Dermis blood vessel endothelial cell (primary cell): ENCODE measurements at places on chromosomes 5 and 9.

GRCh38 chr5:78062645-78063044 is 231.9 kb downstream of the AP3B1 start:
- DNase-seq = no peak

GRCh38 chr5:53035868-53036381 is 46.8 kb downstream of the ITGA2 start:
- DNase-seq = peak; percentile 60

DNA sequence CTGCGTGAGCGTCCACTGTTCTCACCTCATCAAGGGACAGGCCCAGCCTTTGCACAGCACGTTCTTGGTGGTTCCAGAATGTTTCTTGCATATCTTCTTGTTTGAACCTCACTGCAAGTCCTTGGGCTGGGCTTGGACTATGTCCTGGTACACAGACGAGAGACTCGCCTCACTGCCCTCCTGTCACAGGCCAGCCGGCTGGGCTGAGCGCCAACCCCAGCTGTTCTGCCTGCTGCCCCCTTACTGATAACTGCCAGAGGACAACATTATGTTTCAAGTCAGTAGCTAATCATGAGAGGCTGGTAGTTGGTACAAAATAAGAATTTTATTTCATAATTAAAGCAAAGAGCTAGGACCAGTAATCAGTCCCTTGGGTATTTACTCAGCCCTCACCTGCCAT is 52.8 kb upstream of the LRRTM2 start:
- peak; percentile 44 for DNase-seq

DNA sequence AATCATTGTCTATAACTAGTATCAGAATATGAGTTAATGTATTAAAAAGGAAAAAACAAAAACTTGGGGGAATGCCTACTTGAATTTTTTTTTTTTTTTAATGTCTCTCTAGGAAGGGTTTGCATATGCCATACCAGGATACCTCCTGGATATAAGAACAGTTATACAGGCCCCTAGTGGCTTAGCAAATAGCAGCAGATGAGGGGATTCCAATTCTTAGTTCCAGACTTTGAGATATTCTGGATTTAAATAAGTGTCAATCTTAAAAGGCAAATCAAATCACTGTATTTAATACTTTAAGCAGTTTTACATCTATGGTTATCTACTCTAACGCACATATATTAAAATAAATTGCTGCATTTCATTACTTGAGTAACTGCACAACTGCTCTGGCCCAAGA is 1055.5 kb upstream of the DMAC1 start:
- peak; percentile 59 for DNase-seq

DNA sequence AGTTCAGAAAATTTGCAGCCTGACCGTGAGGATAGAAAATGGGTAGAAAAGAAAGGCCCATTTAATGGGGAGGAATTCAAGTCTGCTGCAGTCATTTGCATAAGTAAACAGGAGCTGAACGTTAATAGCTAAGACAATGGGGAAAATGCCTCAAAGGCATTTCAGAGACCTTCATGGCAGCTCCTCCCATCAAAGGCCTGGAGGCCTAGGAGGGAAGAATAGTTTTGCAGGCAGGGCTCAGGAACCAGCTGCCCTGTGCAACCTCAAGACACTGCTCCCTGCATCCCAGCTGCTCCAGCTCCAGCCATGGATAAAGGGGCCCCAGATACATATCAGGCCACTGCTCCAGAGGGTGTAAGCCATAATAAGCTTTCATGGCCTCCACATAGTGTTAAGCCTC is 32.2 kb upstream of the CDH18 start:
- no peak for DNase-seq

DNA sequence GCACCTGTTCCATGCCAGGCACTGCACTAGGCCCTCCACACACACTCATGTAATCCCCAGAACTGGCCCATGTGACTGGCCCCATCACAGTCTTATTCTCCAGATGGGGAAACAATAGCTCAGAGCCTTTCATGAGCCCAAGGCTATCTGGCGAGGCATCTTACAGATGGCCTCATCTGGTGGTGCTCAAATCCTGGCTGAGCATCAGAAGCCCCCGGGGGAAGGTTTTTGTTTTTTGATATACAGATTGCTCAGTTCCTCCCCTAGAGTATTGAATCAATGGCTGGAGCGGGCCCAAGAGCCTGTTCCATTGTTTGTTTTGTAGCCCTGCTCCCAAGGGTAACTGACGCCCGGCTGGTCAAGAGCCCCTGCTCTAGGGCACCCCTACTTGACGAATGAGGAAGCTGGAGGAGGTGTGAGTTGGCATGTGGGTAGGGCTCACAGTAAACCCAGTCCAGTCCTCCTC is 145.3 kb upstream of the RAPGEF1 start:
- DNase-seq = peak; percentile 49

GRCh38 chr9:69617006-69617405 is 55.2 kb downstream of the APBA1 start:
- no peak for DNase-seq

DNA sequence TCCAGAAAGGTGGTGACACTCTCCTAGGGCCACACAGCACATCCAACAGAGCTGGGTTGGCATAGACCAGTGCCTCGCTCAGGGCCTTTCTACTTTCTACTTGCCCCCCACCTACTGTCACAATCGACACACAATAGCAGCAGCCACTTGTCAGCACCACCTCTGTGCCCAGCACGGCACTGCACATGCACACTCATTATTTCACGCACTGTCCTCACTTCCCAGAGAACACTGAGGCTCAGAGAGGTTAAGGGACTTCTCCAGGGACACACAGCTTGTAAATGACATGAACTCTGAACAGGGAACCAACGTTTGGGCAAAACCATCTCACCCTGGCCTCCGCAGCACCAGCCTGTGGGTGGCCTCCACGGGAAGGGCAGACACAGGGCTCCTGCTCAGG is 70.9 kb upstream of the STXBP1 start:
- DNase-seq = no peak

DNA sequence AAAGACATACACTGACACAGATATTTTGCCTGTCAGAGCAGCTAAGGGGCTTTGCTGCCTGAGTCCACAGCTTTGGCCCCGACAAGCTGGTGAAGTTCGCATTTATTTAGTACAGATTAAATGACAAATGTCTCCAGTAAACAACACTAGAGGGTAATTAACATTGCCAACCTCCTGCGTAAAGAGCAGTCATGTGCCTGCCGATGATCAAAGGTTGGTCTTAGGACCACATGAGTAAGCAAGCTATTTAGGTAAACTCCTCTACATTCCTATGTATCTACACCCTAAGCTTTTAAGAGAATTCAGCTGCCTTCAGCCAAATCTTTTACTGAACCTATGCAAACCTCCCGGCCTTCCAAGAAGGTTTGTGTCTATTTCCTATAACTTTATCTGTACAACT is 73.0 kb upstream of the PJA2 start:
- no peak for DNase-seq

GRCh38 chr5:34047774-34048572 is 5.0 kb upstream of the C1QTNF3 start:
- no peak for DNase-seq

- DNase-seq = peak; percentile 49
Observed at GRCh38 chr9:133839822-133840329, 101.7 kb upstream of the SARDH start.

DNA sequence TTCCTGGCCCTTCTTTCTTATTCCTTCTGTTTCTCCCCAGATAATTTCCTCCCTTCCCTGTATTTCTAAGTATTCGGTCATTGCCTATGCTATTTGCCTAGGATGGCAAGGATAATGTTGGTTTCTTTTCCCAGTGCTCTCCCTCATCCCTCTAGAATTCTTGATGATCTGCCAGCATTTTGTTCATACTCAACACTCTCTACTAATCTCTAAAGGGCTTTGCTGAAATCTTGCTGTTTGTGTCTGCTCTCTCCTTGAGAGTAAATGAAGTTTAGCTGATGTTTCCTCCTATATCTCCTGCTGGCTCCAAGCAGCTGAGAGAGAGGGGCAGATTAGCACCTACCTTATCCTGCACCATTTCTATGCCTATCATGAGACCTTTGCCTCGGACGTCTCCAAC is 38.1 kb downstream of the AGXT2 start:
- no peak for DNase-seq

DNA sequence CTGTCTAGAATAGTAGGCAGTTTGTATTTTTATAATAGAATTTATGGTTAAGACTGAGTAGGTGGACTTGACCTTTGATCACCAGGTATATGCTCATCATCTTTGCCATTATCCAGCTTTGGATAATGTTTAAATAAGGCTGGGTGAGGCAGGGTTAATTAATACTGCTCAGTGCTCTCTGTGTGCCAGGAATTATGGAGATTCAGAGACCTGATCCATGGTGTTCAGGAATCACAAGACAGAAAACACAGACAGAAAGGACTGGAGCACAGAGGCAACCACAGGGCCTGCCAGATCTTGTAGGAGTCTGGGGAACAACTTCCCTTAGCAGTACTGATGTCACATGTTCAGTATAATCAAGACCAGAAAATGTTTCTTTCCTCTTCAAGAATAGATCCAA is 186.3 kb upstream of the ADCY2 start:
- no peak for DNase-seq

DNA sequence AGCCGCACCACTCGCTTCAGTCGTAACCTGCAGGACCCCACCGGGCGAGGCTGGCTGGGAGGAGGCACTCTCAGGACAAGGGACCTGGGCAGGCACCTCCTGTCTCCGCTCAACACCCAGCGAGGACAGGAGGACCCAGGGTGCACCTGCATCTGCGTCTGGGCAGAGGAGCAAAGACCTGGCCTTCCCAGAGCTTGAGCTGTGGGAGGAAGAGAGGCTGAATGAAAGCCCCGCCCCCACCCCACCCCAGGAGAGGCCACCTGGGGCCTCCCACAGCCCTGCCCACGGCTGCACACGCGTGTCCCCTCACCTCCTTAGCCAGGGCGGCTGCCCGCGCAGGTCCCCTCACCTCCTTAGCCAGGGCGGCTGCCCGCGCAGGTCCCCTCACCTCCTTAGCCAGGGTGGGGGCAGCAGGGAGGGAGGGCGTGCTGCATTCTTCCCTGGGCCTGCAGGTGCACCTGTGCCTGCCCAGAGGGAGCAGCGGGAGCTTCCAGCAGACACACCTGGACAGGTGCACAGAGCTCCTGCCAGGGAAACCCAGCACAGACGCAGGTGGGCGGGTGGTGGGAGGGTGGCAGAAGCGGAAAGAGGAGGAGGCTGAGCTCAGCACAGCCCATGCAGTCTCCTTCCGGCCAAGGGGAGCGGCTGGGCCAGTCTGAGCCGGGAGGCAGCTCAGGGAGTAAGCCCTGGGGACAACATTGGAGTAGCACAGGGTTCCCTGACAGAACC is 18.5 kb upstream of the SLC12A7 start:
- no peak for DNase-seq

- no peak for DNase-seq
Observed at GRCh38 chr5:95935553-95936100, 26.0 kb downstream of the ELL2 start.

- peak; percentile 70 for DNase-seq
Observed at GRCh38 chr5:10590226-10590999, 26.5 kb downstream of the ANKRD33B start.

- no peak for DNase-seq
Observed at GRCh38 chr5:66232706-66233445, 88.8 kb downstream of the SREK1 start.

DNA sequence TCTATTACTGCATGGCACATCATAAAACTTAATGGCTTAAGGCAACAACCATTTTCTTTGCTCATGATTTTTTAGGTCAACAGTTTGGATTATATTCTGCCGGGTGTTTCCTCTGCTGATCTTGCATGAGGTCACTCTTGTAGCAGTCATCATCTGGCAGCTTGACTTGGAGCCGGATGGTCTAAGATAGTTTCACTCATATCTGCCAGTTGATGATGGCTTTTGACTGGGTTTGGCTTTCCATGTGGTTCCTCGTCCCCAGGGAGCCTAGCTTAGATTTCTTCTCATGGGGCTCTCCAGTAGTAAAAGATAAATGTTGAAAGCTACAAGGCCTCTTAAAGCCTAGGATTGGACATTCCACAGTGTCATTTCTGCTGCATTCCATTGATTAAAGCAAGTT is 27.4 kb downstream of the LNPEP start:
- DNase-seq = peak; percentile 92

DNA sequence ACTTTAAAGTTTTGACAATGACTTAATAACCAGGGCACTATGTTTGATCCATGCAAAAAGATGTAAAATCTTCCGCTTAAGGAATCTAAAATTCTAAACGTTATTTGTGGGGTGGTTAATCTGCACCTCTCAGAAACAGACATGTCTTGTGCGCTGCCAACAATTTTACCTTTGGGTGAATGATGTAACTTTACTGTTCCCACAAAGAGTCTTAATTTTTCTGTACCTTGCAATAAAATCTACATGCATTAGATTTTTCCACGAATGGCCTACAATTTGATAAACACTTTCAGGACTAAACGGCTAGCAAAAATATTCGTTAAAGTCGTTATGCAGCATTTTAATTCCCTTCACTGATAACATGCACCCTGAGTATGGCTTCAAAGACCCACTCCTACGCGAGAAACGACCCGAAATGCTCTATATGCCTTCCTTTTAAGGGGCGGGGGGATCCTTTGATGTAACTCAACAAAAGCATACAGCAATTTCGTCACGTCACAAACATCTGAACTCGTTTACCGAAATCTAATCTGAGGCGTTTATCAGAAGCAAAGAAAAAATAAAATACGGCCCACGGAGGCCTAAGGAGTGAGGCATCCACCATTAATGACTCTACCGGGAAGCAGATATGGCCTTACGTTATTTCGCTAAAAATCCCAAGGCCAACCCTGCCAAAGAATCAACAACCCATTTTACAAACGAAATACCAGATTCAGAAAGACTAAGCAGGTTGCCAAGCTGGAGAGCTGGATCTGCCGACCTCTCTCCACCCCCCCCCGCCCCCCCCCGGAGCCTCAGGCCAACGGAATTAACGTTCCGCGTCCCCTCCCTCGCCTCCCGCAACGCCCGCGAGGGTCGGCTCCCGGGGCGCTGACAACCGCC is 621 bp downstream of the AK6 start:
- peak; percentile 53 for DNase-seq

- no peak for DNase-seq
Observed at GRCh38 chr5:97412959-97413358, 229.9 kb upstream of the RIOK2 start.

DNA sequence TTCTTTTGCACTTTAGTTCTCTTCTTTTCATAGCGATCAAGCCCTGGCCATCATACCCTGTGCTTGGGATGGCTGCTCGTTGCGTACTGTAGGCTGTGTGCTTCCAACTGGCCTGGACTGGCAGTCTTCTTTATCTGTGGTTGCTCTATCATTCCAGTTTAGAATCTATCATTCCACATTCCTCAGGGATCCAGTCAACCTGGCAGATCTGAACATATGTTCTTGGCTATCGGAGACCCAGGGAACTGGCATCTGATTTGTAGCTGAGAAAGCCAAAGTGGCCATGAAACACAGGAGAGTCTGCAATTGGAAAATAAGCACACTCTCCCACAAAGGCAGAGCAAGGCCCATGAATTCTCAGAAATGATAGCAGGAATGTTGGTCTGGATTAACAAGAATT is 22.6 kb upstream of the SLC46A2 start:
- no peak for DNase-seq

- DNase-seq = no peak
Observed at GRCh38 chr5:60546207-60546606, 153.8 kb downstream of the DEPDC1B start.

DNA sequence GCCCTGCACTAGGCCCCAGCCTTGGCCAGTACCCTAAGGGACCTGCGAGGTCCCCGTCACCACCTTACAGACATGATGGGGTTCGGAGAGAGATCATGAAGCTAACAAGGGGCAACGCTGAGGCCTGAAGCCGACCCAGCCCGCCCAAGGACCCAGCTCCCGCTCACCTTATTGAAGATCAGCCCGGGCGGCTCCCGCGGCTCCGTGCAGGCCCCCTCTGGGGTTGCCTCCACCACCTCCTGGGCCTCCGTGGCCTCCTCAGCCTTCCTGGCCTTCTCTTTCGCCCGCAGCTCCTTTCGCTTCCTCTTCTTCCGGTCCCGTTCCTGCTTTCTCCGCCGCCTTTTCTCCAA is 3.6 kb downstream of the SURF6 start:
- DNase-seq = no peak
